Skeletal muscle cell (primary cell): ENCODE measurements at places on chromosomes 3 and 15.

DNA sequence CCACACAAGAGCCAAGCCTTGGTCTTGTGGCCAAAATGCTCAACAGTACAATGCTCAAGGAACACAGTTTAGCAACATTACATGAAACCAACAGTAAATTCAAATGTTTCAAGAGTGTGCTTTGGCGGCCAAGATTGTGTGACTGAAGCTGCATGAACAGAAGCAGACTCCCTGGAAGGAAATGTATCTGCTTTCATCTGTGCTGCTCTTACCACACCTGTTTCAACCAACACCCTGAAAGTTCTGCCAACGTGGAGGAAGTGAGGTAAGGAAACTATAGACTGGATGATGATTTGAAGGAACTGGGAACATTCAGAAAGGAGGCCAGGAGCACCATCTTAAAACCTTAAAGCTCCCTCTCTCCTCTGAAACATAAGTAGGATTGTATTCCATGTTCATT is 55.7 kb downstream of the MB21D2 start:
- DNase-seq: no peak

DNA sequence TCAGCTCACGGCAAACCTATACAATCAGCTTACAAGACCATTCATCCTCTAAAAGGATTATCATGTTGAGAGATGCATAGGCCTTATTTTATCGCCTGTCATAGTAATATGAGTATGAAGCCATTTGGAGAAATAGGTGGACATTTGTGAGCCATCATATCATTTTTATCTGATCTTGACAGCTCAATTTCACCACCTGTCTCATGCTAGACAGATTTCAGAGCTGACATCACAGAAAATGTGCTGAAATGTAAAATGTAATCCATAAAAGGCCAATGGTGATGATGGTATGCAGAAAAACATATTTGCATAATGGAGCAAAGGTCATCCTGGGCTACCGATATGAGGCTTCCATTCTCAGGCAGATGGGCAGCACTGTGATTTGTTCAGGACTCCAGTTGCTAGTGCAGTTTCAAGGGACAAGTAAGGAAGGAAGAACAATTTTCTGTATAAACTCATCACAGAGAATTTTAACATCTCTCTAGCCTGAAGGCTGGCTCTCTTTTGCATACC is 221.5 kb downstream of the ULK4 start:
- DNase-seq: no peak

- peak; percentile 80 for DNase-seq
Measured at GRCh38 chr3:157160658-157161424, 894 bp upstream of the CCNL1 start.

DNA sequence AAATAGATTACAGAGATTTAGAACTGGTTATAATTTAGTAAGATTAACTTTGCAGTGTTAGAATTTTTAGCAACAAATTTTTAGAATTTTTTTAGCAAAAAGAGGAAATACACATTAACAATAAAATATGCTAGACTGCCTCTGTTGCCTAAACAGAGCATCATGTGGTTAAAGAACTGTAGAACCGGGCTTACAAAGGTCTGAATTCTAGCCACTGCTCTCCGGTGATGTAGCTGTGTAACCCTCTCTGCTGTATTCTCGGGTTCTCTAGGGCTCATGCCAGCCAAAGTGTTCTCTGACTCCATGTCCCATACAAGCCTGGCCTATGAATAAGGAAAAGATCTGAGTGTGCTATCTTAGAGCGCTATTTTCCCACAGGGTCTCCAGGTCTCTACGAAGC is 2.9 kb upstream of the P2RY12 start:
- DNase-seq: no peak
